ENCODE measurements at places on chromosomes 7 and 10.

GRCh38 chr7:50667338-50667737 is 102.1 kb upstream of the DDC start:
- DNase-seq = no peak

DNA sequence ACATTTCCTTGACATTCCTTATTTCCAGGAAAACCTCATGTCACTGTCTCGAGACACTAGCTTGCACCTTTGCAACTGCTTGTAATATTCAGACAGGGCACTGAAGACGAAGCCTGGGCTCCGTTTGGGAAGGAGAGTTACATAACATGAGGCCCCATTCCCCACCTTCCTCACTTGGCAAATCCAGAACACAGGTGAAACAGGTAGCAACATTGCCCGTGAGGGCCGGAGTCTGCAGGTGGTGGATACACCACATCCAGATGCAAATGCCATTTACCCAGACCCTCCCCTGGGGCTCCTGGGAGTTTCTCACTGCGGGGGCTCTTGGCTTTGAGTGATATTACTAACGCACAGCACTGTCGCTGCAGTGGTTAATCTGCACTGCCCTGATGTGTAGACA is 491.0 kb downstream of the PTPRN2 start:
- DNase-seq = no peak

GRCh38 chr10:5547931-5548660 is 23.3 kb downstream of the CALML3 start:
- no peak for DNase-seq

GRCh38 chr7:22256541-22257096 is 100.3 kb downstream of the RAPGEF5 start:
- DNase-seq = no peak

- no peak for DNase-seq
Observed at GRCh38 chr10:5591336-5591824, 66.6 kb downstream of the CALML3 start.

GRCh38 chr7:133646472-133647315 is 393.8 kb downstream of the EXOC4 start:
- peak; percentile 47 for DNase-seq

DNA sequence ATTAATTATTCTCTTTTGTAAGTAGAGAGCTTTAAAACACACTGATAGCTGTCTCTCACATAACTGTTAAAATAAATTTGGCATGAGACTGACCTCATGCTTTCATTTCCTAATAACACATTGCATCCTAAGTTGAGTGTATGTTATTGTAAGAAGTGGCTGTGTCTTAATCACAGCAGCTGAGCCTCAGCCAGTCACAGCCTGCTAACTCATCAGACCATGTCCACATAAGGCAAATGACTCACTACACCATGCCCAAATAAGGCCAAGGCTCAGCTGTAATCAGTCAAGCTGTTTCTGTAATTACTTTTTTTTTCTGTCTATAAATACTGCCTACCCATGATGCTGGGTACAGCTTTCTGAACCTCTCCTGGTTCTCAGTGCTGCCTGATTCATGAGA is 860.9 kb downstream of the XPNPEP1 start:
- DNase-seq = no peak

DNA sequence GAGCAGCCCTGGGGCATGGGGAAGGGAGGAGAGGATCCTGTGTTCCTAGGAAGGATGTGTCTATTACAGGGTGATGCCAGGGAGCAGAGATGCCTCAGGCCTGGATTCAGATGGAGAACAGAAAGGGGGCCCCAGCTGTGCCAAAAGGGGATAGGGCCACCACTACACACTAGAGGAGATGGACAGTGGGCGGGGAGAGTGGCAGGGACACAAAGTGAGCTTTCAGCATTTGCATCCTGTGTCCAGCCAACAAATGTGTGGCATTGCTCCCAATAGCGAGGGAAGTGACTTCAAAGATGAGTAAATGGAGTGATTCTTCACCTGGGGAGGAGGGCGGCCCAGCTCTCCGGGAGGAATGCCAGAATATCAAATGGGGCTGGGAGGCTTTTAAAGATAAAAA is 64.9 kb upstream of the WAPL start:
- no peak for DNase-seq

- DNase-seq = peak; percentile 70
Observed at GRCh38 chr10:107689323-107689722, 524.8 kb upstream of the SORCS1 start.

GRCh38 chr7:326273-326672 is 36.3 kb downstream of the FOXL3 start:
- no peak for DNase-seq

DNA sequence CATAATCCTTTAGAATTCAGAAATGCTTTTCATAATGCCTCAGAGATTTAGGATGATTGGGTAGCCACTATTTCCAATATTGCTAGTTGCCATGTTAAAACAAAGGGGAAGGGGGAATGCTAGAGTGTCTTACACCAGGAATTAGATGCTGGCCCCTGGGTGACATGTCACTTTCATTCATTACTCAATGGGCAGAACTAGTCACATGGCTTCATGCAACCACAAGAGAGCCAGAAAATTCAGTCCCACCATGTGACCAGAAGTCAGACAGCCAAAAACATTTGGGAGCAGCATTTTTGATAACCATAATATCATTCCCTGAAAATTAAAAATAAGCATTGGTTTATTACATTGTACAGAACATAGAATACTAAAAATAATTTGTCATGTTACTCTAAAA is 81.2 kb downstream of the CREB5 start:
- DNase-seq = peak; percentile 18

GRCh38 chr7:105454921-105455320 is 66.2 kb upstream of the SRPK2 start:
- no peak for DNase-seq

DNA sequence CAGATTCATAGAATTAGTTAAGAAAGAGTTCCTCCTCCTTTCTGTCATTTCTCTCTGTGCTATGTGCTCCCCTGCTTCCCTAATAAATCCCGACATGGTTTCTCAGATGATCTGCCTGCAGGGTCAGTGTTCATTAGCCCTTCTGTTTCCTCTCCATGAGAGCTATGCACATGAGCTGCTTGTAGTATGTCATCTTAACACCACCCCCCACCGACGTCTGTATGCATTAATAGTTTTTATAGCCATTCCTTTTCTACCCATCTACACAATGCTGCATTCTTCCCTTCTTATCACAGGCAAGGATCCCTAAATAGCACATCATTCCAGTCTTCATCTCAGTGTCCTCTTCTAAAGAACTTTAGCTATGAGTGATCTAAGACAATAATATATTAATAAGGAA is 809.1 kb downstream of the ANKRD7 start:
- DNase-seq = no peak

DNA sequence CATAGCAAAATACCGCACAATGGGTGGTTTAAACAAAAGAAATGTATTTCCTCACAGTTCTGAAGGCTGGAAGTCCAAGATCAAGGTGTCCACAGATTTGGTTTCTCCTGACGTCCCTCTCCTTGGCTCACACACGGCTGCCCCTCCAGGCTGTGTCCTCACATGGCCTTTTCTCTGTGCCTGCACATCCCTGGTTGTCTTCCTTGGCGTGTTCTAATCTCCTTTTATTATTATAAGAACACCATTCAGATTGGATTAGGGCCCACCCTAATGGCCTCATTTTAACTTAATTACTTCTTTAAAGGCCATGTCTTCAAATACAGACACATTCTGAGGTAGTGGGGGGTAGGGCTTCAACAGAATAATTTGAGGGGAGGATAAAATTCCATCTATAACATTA is 87.9 kb downstream of the FZD1 start:
- DNase-seq = no peak

- DNase-seq = no peak
Observed at GRCh38 chr7:13198036-13198435, 510.6 kb downstream of the ARL4A start.

DNA sequence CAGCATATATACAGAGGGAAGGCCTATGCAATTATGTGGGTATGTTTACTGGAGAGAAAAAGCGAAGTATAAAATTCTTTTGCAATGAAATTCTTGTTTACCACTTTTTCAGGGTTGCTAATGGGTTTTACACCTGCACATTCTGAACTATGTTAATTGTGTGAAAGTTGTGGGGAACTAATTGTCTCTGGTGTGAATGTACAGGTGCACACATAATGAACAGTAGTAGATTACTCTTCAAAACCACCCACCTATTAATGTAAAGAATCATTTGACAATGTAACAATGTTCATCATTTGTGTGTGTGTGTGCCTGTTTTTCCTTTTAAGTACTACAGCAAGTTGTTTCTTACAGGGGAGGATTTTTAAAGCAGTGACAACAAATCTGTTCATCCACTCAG is 80.0 kb upstream of the FEZF1 start:
- DNase-seq = no peak

DNA sequence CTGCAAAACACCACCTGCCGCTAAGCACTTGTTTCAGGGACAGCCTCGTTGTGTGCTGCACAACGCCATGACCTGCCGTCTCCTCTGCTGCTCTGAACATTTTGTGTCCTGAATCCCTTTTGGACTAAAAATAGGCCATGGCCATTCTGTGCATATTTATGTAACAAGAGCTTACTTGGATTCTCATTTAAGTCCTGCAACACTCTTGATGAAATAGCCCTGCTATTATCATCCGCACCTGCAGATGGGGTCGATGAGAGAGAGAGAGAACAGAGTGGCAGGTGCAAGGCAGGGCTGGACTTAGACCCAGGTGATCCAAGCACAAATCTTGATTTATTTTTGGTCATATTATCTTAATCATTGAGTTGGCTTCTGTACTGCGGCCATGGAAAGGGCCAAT is 121.2 kb upstream of the PRKCQ start:
- no peak for DNase-seq

DNA sequence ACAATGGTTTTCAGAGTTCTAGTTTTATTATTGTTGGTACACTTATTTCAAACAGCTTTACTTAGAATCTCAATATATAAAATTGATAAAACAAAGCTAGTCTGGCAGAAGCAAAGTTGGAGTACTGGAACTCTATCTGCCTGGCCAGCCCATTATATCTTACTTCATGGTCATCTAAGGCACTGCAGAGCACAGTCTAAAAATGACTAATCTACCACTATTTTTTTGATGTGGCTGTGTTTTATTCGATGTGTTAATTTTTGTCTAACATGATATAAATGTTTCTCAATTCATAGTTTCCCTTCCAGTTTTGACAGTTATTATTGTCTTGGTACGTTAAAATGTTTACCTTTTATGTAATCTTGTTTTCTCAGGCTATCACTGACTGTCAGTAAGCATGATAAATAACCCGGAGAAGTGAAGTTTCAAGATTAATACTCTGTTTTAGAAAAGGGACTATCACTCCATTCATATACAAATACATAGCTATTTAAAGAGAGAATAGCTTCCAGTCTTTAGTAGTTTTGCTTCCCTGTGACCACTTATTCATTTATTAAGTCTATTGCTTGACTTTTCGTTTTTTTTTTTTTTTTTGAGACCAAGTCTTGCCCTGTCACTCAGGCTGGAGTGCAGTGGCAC is 60.6 kb upstream of the CSTF2T start:
- DNase-seq = no peak

DNA sequence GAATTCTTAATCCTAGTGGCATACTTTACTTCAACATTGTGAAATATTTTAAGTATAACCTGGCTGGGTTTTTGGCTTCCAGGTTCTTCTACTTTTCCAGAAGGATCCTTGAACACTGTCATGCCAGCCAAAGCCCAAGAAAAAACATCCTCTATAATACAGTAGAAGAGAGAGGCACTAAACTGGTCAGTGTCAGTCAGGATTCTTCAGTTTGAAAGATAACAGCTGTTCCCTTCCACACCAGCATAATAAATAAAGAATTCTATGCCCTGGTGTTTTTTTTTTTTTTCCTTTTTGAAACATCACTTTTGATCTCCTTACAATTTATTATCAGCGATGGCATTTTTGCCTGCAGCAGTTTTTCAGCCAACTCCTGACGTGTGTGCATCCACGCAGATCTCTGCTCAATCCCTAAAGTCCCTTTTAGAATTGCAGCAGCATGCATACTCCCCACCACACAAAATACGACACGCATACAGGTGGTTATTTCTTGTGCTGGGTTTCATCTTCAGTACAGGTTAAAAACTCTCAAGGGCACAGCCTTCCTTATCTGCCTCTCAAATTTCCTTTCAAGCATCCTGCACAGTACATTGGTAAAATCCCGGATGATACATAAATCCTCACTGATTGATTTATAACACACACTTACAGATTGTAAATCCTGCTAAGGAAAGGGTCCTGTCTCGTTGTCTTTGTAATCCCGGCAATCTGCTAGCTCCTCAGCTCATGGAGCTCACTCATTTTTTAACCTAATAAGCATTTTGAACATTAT is 100.2 kb downstream of the TPK1 start:
- no peak for DNase-seq

DNA sequence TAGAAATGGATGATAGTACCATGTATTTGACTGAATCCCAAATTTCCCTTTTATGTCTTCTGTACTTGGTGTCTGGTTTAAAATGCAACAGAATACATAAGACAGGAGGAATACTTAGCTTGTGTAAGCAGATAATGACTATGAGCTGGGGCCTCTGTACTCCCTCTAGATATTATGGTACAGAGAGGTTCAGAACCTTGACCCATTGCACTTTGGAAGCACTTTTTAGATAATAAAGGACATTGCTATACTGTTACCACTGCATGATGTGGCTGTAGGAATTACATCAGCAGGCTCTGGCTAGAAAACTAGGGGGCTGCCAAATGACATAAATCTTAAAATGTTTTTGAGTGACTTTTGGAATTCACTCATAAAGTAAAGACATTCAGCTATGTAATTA is 526.6 kb downstream of the SORCS1 start:
- no peak for DNase-seq

- DNase-seq = no peak
Observed at GRCh38 chr10:122678266-122678665, 21.4 kb downstream of the C10orf120 start.

DNA sequence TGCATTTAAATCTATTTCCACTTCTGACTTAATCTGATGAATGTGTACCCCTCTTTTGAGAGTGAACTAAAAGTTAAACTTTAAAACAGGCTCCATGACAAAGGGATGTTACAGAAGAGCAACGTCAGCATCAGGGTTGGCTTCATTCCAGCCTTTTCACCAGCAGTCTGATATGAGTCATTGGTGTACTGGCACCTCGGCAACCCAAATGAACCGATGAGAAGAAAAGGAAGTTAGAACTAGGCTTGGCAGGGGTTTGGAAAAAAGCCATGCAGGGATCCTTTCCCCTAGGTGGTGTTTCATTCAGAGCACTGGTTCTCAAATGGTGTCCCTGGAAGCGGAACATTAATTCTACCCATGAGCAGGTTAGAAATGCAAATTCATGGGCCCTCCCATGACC is 53.6 kb downstream of the SEC61G start:
- DNase-seq = peak; percentile 1

GRCh38 chr7:701086-701671 is 25.3 kb upstream of the DNAAF5 start:
- no peak for DNase-seq

DNA sequence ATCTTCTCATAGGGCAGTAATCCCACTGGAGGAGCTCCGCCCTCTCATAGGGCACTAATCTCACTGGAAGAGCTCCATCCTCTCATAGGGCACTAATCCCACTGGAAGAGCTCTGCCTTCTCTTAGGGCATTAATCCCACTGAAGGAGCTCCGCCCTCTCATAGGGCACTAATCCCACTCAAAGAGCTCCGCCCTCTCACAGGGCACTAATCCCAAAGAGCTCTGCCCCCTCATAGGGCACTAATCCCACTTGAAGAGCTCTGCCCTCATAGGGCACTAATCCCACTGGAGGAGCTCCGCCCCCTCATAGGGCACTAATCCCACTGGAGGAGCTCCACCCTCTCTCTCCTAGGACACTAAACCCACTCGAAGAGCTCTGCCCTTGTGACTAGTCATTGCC is 3.4 kb upstream of the FUOM start:
- no peak for DNase-seq
